ENCODE measurements at places on chromosomes 2 and 18.

GRCh38 chr18:24054130-24054529 lies 39.6 kb downstream of the TTC39C start:
- no peak for DNase-seq

DNA sequence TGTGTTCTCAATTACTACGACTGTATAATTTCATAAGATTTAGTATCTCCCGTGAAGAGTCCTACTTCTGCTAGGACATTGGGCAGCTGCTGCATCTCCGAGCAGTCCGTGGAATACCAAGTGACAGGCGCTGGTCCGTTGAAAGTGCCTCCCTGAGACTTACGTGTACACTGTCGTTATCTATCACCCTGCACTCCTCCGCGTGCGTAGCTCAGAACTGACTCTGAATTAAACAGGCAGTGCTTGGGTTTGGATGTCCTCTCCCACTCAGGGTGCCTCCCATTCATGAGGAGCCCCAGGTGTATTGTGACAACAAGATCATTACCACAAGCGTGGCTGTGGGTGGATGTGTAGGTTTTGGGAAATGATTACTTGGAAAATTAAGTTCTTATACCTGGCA lies 148.4 kb downstream of the SH3RF3 start:
- no peak for DNase-seq

GRCh38 chr18:3266062-3266608 lies 4.2 kb downstream of the MYL12B start:
- no peak for DNase-seq

- no peak for DNase-seq
Observed at GRCh38 chr2:133439565-133439920, 128.7 kb downstream of the NCKAP5 start.

DNA sequence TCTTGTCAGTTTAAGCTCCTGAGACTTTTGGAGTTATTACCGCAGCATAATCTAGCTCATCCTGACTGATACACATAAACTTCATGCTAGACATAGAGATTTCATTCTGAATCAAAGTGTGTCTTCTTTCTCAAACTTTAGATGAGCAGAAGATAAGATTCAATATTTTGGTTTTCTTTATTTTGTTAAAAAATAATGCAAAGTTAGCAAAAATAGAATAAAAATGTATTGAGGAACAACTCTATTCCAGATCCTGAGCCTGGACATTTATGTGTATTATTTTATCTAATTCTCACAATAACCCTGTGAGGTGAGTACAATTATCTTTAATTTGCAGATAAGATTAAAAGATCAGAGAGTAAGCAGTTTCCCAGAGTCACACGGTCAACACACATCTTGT lies 38.4 kb downstream of the KLHL14 start:
- DNase-seq = no peak

DNA sequence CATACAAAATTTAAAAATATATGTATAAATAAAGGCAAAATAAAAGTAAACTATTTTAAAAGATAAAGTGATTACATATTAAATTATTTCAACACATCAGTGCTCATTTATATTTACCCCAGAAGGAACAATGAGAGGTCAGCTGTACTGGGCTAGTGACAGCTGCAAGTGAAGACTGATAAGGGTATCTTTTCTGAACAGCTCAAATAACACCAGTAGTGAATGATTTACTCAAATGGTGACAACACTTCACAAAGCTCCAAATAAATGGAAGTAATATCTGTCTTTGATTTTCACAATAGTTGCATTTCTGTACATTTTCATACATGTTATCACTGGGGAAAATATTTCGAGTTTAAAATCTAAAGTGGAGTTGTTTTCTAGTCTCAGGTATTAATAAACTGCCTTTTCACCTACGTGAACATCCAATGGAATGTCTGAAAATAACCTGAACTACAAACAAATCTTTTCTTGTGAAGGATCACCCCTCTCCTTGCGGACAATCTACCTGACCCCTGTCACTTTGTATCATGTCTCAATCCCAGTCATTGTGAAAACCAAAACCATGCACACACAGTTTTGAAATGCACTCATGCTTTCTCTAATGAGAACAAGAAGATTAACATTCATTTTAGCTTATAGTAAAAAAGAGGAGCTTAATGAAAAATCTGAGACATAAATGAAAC lies 1928.8 kb upstream of the CELF4 start:
- no peak for DNase-seq

DNA sequence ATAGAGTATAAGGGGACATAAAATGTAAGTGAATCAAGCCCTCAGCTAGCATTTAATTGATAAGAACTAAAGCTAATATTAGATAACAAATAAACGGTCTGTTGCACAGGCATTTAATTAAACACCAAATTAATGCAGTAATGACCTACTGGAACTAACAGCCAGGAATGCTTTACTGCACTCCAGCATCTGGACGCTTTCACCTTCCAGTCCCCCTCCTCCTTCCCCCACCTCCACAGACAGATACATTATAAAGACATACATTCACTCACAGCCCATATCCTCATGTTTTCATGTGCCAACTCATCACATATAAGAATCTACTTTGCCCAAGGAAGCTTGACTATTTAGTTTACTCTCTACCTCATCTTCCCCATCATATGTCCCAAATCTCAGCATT lies 337.4 kb upstream of the PIK3C3 start:
- no peak for DNase-seq
